B cell (primary cell): ENCODE measurements at places on chromosomes 13 and 19. TPM values are rescaled to one million over a fixed set of nuclear protein-coding genes. Genes with fewer than 3 reads are reported as not detected.

The ADAT3 gene
- 13.4 and 13.9 TPM in 2 replicates for total RNA-seq

The ZNF66 gene
- 25.0 and 27.7 TPM in 2 replicates for total RNA-seq

The MED16 gene
- total RNA-seq: 85.0 and 88.6 TPM in 2 replicates

The PRPF31 gene
- total RNA-seq: 65.4 and 66.2 TPM in 2 replicates

The RUBCNL gene
- total RNA-seq: 370 and 392 TPM in 2 replicates

The KASH5 gene
- 0.74 and 1.4 TPM in 2 replicates for total RNA-seq
